ENCODE measurements at places on chromosomes 12 and 14. TPM values are rescaled to one million over a fixed set of nuclear protein-coding genes. Genes with fewer than 3 reads are reported as not detected.

Gene EML1
- 0.42 TPM for polyA plus RNA-seq

Gene RASSF9
- polyA plus RNA-seq: 2.6 TPM

Gene ARHGEF25
- 1.3 TPM for polyA plus RNA-seq

Gene GPR135
- 0.28 TPM for polyA plus RNA-seq

Gene DBX2
- not detected for polyA plus RNA-seq

All from mammary epithelial cell (primary cell).